ENCODE measurements at places on chromosomes 5 and 9.

GRCh38 chr9:1008216-1008615 is 31.8 kb downstream of the DMRT3 start:
- no peak for DNase-seq

GRCh38 chr9:129574911-129575585 is 45.9 kb downstream of the C9orf50 start:
- DNase-seq: no peak

DNA sequence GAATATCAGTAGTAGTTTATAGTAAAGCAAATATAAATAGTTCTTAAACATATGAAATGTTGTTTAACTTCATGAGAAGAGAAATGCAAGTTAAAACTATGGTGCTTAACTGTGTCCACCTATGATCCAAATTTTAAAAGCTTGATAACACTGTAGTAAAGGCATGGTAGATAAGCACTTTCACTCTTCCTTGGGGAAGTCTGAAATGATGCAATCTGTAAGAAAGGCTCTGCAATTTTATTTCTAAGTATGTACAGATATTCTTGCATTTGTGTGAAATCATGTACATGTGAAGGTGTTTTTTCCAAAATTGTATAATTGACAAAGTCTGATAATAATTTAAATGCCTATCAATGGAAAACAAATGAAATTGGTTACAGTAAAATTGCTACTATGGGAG is 66.9 kb downstream of the SYK start:
- DNase-seq: no peak

GRCh38 chr9:133874659-133875058 is 117.5 kb downstream of the VAV2 start:
- no peak for DNase-seq

- no peak for DNase-seq
Observed at GRCh38 chr9:98006127-98006796, 23.1 kb downstream of the ANP32B start.

DNA sequence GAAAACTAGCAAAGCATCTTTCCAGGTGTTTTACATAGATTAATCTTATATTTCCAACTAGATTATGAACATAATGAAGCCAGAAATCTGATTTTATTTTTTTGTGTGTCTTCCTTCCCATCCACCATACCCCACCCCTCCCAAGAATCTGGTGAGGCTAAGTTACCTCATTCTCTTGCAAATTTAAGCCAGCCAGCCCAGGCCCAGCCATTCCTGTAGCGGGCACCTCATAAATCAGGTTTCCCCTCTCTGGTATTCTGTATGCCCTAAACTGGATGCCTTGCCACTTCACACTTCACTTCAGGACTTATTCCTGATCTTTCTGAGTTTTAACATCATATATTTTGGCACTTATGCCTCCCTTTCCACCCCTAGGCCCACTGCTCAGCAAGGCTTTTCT is 21.8 kb downstream of the C9 start:
- no peak for DNase-seq

- DNase-seq: no peak
Observed at GRCh38 chr9:3277200-3277599, 248.6 kb downstream of the RFX3 start.

DNA sequence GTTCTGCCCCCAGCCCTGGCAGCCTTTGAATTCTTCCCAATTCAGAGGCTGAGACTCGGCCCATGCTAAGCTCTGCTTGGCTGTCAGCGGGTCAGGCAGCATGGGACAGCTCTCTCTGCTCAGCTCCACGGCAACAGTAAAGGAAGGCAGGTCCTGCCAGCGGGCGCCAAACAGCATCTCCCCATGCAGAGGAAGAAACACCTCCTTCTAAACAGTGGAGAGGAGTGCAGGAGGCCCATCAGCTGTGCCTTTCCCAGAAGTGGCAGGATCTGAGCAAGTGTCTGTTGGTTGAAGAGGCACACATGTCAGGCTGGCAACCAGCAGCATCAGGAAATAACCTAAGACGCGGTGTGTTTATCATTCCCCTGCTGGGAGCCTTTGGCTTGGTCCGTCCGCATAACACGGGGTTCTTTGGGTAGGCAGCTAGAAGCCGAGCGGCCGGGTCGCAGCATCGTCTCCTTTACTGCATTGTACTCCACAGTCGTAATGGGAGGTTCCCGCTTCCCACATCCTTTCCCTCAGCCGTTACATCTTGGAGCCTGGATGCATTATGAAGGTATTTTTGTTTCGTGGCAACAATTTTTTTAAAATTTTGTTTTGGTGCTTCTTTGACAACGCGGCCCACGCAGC is 42.7 kb upstream of the NCS1 start:
- DNase-seq: no peak

- no peak for DNase-seq
Observed at GRCh38 chr5:168936511-168936910, 357.3 kb upstream of the PANK3 start.

DNA sequence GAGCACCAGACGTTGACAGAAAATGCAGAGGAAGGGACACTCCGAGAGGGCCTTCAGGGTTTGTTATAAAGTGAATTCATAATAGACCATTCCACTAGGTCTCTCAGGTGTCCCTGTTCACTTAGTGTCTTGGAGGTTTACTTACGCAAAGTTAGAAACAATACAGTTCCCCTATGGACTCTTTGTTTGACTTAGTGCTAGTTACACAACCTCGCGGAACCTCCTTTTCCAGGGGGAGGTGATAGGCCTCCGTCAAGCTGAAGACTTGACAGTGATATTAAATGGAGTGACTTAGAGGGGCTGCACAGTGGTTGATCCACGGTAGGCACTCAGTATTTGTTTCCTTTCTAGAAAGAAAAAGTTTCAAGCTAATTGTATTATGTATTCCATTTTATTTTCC is 1.3 kb downstream of the CCT5 start:
- DNase-seq: no peak

- no peak for DNase-seq
Observed at GRCh38 chr5:72615061-72615460, 107.9 kb upstream of the ZNF366 start.

DNA sequence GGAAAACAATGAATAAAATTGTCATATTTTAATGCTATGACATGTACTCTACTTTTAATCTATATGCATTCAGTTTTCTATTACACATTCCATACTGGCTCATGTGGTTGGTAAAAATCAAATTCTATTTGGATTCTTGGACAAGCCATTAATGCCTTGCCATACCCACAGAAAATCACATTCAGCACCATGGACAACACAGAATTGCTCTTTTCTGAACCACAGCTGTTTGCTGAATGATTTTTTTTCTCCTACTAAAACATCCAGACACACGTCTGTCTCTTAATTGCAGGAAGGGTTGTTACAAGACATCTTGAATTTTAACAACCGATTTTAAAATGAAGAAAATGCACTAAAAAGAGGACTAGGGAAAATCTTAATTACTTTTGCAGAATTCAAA is 675.6 kb downstream of the BRINP1 start:
- DNase-seq: no peak

DNA sequence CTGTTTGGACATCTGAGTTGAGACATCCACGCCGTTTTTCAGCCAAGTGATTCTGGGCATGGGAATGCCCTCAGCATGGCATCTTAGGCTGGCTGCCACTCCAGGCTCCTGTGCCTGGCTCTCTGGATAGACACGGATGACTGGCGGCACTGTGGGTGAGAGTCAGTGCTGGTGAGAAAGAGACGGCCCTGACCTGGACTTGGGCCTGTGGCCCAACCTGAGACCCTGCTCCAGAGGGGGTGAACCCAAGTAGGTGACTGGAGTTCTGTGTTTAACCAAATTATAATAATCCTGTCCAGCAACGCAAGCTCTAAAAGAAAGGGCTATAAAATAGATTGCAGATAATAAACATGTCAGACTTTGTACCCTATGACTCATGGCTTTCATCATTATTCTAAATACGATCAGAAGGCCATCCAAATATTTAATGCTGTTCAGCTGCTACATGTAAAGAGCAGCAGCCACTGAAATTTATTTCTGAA is 173.9 kb downstream of the HSPA4 start:
- no peak for DNase-seq

GRCh38 chr5:38060354-38060753 is 198.0 kb upstream of the EGFLAM start:
- DNase-seq: no peak

GRCh38 chr5:104111632-104112031 is 549.0 kb upstream of the NUDT12 start:
- no peak for DNase-seq

GRCh38 chr9:89444274-89444673 is 53.6 kb downstream of the SEMA4D start:
- no peak for DNase-seq

DNA sequence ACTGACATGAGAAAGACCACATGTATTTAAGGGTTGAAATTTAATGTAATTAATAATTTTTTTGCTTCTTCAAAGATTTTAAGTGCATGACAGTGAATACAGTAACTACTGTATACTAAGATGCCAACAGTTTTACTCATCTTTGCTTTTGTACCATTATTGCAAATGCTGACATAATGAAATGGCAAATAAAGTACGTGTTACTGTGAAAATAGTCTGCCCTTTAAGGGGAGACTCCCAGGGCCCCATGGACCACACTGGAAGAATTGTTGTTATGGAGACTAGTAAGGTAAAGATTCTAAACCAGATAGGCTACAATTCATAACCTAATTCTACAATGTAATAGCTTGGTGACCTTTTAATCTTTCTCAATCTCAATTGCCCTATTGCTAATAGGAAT is 84.7 kb downstream of the NR3C1 start:
- no peak for DNase-seq

DNA sequence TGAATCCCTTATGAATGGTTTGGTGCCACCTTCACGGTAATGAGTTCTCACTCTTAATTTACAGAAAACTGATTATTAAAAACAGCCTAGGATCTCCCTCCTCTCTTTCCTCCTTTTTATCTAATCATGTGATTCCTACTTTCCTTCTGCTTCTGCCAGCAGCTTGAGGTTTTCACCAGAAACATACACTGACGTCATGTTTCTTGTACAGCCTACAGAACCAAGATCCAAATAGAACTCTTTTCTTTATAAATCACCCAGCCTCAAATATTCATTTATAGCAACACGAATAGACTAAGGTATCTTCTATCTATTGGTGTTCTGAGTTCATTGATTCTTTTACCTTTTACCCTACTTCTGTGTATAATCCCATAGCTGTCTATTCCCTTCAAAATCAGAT is 388.9 kb upstream of the CDH10 start:
- DNase-seq: no peak

GRCh38 chr5:1311439-1312055 is 16.7 kb upstream of the TERT start:
- DNase-seq: no peak

- DNase-seq: no peak
Observed at GRCh38 chr5:79666758-79667157, 22.9 kb upstream of the CMYA5 start.

- no peak for DNase-seq
Observed at GRCh38 chr9:75644649-75645048, 245.8 kb upstream of the PCSK5 start.

GRCh38 chr5:60820593-60821487 is 23.2 kb downstream of the ELOVL7 start:
- DNase-seq: no peak

GRCh38 chr9:137281345-137282116 is 4.0 kb downstream of the TOR4A start:
- no peak for DNase-seq

DNA sequence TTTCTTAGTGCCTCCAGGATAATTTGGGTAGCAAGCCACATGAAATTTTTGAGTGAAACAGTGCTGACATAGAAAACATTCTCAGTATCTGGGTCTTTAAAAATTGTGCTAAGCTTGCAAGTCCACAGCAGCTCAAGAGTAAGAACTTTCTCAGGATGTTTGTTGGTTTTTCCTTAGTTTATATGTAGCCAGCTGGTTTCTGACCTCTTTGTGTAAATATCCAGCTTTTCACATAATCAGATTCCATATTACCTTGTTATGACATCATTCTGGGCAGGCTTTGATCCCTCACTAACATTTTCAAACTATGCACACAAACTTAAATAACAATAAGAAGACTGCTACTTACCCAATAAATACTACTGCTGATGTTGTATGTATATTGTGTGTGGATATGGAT is 82.9 kb upstream of the VCAN start:
- no peak for DNase-seq

- DNase-seq: no peak
Observed at GRCh38 chr9:115923903-115924668, 229.5 kb upstream of the PAPPA start.

- DNase-seq: peak; percentile 32
Observed at GRCh38 chr5:77168879-77169244, 41.6 kb upstream of the PDE8B start.

- peak; percentile 18 for DNase-seq
Observed at GRCh38 chr5:72245951-72246532, 74.0 kb downstream of the MRPS27 start.

- no peak for DNase-seq
Observed at GRCh38 chr5:170745481-170746071, 37.9 kb upstream of the GABRP start.

- peak; percentile 8 for DNase-seq
Observed at GRCh38 chr5:18010053-18010452, 375.8 kb downstream of the TAF11L14 start.

DNA sequence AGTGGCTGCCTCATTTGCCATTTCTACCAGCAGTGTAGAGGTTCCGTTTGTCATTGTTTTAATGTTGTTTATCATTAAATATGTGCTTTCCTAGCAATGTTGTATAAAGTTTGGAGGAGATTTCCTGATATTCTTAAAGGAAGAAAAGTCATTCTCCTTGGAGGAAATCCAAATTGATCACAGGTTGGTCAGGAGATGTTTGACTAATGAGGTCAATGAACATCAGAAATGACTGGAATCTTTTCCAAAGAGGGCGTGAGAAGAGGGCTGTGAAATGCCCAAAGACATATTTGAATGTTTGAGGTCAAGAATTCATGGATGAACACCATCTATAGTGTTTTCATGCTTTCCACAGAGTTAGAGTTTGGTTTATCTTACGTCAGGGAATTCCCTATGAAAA is 471.3 kb downstream of the MAT2B start:
- no peak for DNase-seq

- no peak for DNase-seq
Observed at GRCh38 chr9:16499892-16500291, 370.6 kb downstream of the BNC2 start.

DNA sequence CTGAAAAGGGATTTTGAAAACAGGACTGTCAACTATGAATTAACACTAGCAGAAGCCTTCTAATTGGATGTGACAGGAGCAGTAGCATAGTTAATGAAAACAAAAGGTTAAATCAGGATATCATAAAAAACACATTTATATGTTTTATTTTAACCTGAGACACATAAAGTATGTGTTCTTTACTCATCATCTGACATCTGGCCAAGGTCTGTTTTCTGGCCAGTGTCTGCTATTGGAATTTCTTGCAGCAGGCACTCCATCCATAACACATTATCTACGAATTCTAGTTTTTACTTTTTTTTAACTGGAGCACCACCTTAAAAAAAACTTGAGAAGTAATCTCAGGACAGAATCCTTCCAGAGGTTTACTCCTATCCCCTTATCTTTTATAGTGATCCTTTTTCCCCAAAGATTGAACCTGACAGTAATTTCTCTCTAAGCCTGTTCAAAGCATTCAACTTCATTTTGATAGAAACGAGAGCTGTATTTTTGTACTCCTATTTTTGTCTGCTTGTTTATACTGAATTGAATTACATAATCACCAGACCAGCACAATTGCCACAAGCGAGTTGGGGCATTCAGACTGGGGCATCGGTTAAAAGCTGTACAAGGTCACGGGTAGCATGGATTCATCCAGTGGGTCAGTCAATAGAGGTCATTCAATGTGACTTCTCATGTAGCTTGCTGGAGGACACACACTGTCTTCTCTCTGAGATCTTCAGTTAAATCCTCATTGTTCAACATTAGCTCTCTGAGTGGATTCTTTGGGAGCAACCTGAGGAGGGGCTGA is 205.6 kb upstream of the CLINT1 start:
- no peak for DNase-seq
